Thoracic aorta (tissue), 2 donors: ENCODE measurements at places on chromosomes 13 and 19. TPM values are rescaled to one million over a fixed set of nuclear protein-coding genes. Genes with fewer than 3 reads are reported as not detected.

CNN1 gene
- total RNA-seq = 1,224 TPM

DNA sequence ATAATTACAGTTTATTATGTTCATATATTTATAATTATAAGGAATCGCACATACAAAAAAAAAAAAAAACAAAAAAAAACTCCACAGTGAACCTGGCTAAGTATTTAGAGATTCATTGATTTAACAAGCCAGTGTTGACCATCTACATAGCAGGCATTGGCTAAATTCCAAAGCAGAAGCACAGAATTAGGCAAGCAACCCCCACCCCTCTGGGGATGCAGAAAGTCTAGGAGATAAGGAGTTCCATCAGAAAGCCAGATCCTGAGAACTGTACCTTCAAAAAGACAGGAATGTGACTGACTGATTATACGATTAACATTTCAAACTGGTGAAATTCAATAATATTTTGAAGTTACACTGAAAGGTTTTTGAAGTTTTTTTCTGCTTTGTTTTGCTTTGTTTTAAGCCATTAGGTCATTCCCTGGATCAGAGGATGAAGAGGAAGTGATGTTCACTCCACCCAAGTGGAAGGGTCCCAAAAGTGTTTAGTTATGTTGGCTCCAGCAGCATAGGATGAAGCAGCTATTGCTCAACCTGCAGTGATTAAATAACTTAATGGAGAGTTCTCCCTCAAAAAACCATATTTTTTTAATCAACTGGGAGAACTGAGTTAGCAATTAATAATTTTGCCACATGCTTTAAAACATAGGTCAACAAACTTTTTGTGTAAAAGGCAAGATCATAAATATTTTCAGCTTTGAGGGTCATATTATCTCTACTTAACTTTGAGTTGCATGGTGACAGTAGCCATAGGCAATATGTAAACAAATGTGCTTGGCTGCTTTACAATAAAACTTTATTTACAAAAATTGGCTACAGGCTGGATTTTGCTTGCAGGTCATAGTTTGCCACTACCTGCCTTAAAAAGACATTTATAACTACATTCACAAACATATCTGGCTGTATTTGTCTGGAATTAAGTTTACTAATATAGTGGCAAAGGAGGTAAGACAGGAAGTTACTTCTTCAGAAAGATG is 49.6 kb downstream of the DOCK9 start:
- no peak for DNase-seq

DNA sequence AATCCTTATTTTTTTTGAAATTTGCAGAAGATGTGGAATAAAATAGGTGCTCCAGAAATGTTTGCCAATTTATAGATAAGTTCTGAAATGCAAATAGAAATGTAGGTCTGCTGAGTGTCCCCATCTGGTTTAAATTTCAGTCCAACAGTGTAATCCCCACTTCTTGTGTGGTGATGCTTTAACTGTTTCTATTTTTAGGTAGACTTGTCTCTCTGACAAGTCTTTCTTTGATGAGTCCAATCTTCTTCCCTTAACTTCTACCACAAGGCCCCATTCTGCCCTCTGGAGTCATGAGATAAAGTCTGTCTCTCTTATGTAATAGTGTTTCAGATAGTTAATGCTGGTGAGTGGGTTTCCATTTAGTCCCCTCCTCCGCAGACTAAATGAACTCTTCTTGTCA is 390.4 kb downstream of the RFC3 start:
- DNase-seq = no peak

FCER2 gene
- total RNA-seq = 1.4 TPM

- DNase-seq = no peak
Measured at GRCh38 chr13:75486146-75487062, 4.4 kb upstream of the TBC1D4 start.
